ENCODE measurements at places on chromosomes 7 and 10. TPM values are rescaled to one million over a fixed set of nuclear protein-coding genes. Genes with fewer than 3 reads are reported as not detected.

GRCh38 chr10:89494575-89494974 lies 40.8 kb downstream of the SLC16A12 start:
- DNase-seq: no peak

DNA sequence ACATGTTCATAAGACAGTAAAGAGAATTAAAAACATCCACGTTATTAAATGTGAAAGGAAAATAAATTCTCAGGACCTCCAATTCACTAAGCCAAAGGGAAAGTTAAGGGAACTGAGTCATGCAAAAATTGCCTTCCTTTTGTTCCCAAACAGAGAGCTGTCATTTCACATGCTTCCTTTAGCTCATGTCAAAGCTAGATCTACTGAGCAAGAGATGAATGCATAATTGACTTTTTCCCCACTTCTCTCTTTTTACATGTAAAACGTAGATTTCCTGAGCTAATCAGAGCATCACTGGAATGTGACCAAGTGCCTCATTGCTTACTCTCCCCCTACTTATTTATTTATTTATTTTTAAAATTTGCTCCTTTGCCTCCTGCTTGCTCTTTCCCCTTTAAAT lies 129.1 kb upstream of the AMPH start:
- DNase-seq: no peak

Gene MASTL
- total RNA-seq: 16.8 TPM

GRCh38 chr10:61503051-61503450 lies 49.9 kb upstream of the TMEM26 start:
- no peak for DNase-seq

DNA sequence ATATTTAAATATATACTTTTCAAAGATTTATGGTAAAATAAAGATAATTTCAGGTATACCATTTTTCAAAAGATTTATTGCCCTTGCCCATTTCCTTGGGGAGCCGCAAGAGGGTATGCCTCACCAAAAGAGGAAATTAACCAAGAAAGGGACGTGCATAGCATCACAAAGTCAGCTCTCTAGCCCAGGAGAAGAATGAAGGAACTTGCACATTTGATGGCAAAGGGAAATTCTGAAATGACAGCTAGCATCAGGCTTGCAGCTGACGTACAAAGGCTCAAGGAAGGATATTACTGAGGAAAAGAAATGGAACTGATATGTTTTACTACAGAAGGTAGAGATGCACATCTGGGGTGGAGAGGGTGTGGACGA lies 93.6 kb upstream of the RSU1 start:
- DNase-seq: no peak

DNA sequence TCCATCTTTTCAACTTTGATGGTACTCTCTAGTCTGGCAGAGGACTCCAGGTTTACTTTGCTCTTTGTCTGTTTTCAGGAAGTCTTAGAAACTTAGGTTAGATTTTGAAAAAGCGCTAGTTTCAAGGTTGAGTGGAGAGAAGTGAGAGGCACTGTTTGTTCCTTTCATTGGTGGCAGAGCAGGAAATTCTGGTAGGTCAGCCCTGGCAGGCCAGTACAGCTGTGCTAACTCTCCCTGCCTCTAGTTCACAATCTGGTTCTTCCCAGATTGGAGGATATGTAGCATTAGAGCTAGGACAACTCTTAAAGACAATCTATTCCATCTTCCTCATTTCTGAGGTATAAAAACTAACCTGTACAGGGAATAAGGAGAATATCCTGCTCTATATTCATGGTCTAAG lies 160.9 kb upstream of the FZD1 start:
- DNase-seq: no peak

DNA sequence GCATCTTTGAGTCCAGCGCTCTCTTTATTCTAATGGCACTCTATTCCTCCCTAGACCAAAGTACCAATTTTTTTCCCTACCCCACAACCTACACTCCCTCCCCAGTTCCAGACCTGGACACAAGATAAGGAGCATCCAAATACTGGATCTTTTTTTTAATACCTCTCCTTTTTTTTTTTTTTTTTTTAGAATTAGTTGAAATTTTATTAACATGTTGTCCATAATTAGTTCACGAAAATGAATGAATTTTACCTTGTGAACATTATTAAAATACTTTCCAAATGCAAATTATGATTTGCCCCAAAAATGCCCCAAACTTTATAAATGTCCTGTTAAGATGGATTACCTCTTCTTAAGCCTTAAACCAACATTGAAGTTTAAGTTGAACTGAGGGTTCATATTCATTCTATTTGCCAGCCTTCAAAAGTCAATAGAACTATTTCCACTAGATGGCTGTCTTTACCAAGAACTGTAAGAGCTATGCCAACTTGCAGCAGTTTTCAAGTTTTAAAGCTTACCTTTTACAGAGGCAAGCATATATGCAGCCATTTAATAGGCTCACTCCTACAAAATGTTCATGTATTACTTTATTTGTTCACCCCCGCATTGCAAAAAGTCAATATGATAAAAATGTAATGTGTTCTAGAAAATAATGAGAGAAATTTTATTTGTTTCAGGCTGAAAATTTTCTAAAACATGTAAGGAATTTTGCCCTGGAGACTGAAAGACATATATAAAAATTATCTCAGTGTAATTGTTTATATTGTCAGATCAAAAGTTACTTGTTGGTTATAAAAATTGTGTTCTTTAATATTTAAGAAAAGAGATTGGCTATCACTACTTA lies 39.7 kb upstream of the TNKS2 start:
- no peak for DNase-seq

DNA sequence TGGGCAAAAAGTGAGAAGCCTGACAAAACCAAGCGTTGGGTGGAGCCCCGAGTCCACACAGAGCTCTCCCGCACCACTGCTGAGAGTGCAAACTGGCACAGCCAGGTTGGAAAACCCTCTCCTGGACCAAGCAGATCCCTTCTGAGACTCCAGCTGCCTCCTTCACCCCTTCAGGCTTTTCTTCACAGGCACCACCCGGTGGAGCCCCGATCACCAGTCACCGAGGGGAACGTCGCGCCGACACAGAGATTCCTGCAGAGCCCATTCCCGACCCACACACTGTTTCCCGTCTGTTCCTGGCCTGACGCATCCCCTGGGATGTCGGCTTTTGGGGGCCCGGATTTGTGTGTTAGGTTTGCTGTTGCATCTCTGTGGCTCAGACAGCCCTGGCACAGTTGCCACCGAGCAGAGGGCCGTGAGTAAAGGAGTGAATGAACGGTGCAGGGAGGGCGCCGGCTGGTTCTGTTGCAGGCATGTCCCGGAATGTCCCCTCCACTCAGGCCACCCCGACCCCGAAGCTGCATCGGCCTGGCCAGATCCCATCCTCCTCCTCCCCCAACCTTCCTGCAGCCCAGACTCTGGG lies 51.0 kb upstream of the INPP5A start:
- DNase-seq: no peak

GRCh38 chr7:87785368-87785995 lies 90.7 kb downstream of the SLC25A40 start:
- no peak for DNase-seq

Gene MYL10
- not detected for total RNA-seq

- DNase-seq: no peak
Measured at GRCh38 chr10:130135676-130136225, 440 bp upstream of the GLRX3 start.

DNA sequence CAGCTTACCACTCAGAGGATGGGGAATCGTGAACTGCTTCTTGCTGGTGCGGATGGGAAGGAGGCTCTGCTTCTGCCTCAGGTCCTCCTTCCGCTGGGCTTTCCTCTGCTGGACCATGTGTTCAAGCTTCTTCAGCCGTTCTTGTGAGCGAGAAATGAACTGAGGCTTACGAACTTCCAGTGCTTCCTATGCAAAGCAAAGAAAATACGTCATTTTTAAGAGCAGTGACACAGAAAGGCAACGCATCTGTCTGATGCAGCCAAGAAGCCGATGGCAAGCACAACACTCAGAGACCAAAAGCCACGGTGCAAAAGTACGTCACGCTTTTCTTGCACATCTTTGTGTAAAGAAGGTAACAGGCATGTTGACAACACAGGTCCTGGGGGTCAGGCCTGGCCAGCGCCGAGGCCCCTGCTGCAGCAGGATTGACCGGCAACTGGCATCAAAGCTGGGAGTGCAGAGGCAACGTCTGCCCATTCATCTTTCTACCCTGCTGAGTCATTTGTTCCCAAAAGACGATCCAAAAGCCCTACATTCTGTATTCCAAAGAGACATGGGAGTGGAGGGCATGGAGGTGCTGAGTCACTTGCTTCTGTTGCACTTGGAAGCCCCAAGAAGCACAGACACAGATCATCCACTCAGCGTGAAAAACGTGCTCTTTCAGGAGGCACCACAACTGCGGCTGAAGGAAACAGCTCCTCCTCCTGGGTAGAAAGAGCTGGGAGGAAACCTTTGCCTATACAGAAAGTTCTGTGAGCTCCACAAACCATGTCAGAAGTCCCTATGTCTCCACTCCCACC lies 71.0 kb upstream of the ADAM12 start:
- no peak for DNase-seq

Gene TLX1
- total RNA-seq: 0.17 TPM

Gene ZNF467
- total RNA-seq: 16.7 TPM

GRCh38 chr10:117621196-117621595 lies 78.7 kb downstream of the EMX2 start:
- DNase-seq: peak; percentile 48

Gene SMURF1
- 22.1 TPM for total RNA-seq

Gene GPR146
- total RNA-seq: 1.2 TPM

Gene FAM25G
- total RNA-seq: not detected

Gene TMEM236
- 11.6 TPM for total RNA-seq

- DNase-seq: no peak
Measured at GRCh38 chr10:103429647-103430046, 22.5 kb downstream of the CALHM2 start.

DNA sequence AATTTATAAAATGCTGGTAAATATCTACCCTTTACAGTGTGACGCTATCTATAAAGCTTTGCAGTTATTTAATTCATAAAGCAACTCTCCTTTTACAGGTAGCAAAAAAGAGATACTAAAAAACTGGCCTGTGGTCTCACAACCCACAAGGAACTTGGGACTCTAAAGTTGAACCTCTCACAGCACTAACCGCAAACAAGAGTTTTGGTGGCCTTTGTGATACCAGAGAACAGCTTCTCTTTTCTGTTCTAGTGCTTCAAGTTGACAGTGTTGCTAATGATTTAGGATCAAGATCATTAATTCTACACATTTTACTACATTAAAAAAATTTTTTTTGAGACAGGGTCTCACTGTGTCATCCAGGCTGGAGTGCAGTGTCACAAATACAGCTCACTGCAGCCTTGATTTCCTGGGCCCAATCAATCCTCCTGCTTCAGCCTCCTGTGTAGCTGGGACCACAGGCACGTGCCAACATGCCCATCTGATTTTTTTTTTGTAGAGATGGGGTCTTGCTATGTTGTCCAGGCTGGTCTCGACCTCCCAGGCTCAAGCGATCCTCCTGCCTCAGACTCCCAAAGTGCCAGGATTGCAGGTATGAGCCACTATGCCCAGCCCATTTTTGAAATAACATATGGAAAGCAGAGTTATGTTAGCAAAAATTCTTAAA lies 56.0 kb upstream of the ST8SIA6 start:
- DNase-seq: no peak

DNA sequence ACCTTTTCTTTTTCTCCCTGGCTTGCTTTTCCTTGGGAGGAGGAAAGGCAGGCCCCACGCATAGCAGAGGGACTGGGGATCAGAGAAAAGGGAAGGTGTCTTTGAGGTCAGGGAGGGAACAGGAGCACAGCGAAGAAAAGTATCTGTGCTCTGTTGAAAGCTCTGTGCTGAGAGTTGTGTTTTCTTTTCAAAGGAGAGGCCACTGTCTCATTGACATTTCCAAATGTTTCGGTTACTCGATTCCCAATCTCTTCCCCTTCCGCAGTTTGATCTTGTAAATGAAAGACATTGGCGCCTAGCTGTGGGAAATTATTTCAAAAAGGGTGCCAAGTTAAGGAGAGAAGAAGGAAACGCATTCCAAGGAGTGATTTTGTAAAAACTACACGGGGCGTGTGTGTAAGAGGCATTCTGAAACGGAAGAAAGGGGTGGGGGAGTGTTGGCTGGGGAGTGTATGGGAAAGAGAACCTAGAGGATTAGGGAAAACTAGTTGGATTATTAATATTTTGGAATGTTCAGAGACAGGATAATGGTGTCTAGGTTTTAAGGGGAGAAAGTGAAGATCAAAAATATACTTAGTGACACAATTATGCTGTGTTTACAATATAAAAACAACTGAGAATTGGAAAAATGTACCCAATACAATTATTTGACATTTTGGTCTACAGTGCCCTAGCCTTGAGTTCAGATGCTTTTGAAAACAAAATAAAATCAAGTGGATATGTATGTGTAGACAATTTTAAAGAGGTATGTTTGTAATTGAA lies 708 bp downstream of the KLHDC10 start:
- no peak for DNase-seq

GRCh38 chr7:1739593-1739992 lies 69.5 kb downstream of the ELFN1 start:
- no peak for DNase-seq

DNA sequence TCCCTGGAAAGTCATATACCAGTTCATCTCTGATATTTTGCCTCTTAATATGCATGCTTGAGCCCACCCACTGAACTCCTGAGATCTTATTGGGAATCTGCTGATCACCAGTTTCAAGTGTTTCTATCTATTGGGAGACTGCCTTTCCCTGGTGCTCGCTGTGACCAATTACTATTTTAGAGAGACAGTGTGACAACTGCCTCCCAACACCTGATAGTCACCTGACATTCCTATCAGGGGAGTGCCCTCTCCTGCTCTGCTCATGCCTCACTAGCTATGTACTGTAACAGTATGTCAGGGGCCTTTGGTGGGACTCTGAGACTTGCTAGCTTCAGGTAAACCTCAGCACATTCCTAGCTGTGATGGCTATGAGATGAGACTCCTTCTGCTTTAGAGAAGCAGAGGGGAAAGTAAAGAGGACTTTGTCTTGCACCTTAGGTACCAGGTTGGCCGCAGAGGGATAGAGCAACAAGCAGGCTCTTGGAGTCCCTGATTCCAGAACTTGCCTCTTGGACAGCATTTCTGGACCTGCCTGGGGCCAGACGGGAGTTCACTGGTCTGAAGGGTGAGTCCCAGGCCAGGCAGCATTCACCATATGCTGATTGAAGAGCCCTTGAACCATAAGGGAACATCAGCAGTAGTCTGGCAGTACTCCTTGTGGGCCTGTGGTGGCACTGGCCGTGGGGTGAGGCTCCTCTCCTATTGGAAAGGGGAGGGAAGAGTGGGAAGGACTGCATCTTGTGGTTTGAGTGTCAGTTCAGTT lies 34.4 kb upstream of the ARHGAP12 start:
- DNase-seq: no peak

DNA sequence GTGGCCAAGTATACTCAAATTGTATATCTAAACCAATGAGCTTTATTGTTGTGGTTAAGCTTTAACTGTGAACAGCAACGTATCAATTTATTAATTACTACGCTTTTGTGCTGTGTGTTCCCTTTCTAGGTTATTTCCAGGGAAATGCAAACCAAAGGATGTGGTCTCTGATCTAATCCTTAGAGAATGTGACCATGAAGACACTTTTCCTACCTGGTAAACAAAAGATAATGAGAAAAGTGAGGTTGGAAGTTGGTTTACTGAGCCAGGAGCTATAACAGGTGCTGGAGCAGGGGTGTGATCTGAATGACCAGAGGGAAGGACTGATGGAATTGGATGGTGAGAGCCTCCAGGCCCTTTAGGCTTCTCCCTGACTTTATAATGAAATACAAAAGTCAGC lies 25.4 kb upstream of the CALU start:
- DNase-seq: no peak

Gene LSM5
- 46.9 TPM for total RNA-seq

Gene LLCFC1
- total RNA-seq: not detected

Gene EPHB6
- 8.4 TPM for total RNA-seq
